ENCODE measurements at places on chromosomes 4 and X.

GRCh38 chr4:79049840-79050540 lies 110.8 kb upstream of the PAQR3 start:
- peak; percentile 44 for DNase-seq

DNA sequence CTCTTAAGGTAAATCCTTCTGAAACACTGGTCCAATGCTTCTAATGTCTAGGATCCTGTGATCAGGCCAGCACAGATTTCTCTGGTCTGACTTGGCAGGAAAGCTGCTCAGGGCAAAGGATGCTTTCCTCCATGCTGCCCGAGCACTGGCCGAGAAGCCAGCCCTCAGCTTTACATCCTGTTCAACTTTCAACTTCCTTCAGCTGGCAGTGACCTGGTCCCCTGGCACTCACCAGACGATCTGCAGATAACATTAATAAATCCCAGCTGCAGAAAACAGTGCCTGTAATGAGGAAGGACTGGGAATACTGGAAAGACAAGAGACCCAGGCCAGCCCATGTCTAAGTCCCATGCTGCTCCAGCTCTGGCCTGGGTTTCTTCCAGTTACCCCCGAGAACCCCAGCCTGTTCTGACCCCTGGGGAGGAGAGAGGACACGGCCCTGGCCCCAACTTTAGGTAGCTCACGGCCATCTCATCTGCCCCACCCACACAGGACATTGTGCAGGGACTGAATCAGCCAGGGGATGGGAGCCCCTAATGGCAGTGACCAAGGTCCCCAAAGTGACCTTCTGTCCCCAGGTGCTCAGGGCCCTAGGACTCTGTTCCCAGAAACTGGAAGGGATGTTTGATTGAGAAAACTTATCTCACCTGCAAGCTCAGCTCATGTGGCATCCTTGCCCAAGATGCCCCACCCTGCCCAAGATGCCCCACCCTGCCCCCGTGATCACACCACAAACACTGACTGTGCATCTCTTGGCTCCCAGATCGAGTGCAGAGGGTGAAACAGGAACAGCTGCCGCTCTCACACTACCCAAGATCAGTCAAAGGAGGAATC lies 28.0 kb downstream of the JAKMIP1 start:
- peak; percentile 8 for DNase-seq

GRCh38 chr4:120960656-120961267 lies 38.2 kb upstream of the PRDM5 start:
- no peak for DNase-seq

DNA sequence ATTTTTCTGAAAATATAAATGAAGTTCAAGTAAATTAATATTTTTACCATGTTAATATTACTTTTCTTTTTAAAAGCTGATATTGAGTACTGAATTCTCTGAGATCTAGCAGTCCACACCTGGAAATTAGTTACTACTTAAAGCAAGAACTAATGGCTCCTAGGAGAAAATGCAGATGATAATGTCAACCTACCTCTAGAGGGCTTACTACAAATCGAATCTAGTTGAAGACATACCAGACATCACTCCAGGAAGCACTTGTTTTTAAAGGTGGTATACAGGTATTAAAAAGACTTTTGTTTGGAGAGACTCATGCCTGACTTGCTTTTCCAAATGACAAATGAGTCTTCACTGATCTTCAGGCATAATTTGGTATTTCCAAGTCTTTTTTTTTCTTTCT lies 516.4 kb upstream of the BOD1L1 start:
- DNase-seq = no peak

DNA sequence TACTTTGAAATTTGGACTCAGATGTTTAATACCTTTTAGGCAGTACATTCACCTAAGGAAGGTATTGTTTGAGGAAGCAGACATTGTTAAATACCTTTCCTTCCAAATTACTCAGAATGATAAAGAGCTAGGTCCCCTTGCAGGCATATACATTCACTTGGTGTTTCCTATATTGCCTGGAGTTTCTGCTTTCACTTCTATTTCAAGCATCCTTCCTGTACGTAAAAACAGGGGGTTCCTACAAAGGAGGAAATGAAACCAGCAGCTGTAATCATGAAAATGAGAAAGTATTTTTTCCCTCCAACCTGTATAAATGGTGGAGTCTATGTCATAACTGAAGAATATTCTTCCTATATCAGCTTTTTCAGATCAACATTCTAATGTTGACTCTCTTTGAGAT lies 90.4 kb upstream of the RASGEF1B start:
- no peak for DNase-seq

DNA sequence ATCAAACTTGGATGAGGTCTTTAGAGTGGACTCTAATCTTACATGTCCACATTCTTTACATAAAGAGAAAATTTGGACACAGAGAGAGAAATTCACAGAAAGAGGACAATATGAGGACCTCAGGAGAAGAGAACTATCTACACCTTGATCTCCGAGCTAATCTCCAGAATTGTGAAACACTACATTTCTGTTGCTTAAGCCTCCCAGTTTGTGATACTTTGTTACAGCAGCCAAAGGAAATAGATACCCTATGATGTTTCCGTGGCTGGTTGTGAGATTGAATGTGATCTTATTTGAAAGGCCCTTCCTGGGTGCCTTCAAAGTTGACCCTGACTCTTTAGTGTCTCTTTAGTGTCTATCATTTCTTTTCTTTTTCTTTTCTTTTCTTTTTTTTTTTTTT lies 326.1 kb upstream of the CLNK start:
- DNase-seq = no peak

DNA sequence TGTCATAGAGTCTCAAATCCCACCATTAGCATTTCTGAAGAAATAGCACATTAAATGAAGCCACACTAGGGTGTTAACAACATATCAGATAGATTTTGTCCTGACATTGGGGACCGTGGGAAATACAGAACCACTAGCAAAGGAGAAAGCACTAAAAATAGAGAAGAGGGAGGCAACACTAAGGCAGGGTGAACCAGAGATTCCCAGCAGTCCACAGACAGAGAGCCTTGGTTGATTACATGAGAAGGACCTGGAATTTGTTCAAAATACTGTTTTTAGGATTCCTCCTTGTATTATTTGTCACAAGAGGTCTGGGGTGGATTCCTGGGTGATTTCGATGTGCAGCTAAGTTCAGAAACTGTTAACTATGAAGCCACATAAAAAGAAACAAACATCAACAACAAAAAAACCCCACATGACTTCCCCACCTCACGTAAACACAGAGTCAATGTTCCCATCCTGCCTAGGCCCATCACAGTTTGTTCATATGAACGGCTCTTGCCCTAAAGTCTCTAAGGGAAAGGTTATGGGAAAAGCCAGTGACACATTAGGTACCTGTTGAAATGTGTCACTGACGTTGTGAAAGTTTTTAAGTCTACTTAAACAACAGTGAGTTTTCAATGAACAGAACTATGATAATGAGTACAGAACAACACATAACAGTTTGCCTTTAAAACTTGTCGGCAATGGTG lies 23.6 kb upstream of the GRSF1 start:
- no peak for DNase-seq

All from prostate gland (tissue), 2 donors.